HFFc6 (cell line): ENCODE measurements at places on chromosomes 11 and 22. TPM values are rescaled to one million over a fixed set of nuclear protein-coding genes. Genes with fewer than 3 reads are reported as not detected.

DNA sequence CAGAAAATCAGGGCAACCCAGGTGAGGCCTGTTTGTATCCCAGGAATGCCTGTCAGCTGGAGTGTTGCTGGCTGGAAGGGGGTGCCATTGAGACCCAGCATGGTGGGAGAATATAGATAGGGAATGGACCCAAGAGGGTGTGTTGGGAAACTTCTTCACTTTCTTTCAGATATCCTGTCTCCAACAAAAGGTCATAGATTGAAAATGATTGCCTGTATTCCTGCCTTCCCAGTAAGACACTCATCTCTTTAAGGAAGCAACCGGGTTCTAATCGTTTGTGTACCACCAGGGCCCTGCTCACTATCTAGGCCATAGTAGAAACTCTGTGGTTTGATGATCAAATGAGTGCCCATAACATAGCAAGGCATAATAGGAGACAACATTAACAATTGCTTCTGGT is at the start of gene OR51I1:
Gene OR51I1 (minus strand): TSS at position 101 of the 400 bp plus-strand sequence. CDS start 0 bp downstream, at position 101.
- DNase-seq, result no peak

- no peak for DNase-seq
These were observed 1097.4 kb upstream of the CCDC90B start for GRCh38 chr11:84383576-84383975.

The NRXN2 gene
- total RNA-seq, result 0.37 TPM in 1 of 3 replicates, not detected in the others

DNA sequence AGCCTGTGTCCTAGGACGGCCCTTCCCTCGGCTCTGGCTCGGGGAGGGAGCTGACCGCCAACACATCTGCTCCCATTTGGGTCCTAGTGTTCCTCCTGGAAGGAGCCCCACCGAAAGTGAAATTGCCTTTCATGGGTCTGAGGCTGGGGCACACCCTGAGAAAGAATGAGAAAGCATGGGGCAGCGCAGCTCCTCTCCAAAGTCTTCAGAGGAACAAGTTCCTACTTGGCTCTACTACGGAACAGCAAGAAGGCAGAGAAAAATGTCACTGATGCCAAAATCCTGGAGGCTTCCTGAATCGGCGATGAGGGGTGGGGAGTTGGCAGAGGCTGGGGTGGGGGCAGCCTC is 41.5 kb upstream of the MYEOV start:
- DNase-seq, result no peak

The MFRP gene
- total RNA-seq, result not detected in 3 replicates

The B4GALNT4 gene
- 6.4 to 11.1 TPM (median 9.9 TPM) in 3 replicates for total RNA-seq

The TREH gene
- total RNA-seq, result 0.07 to 0.10 TPM (median 0.09 TPM) in 3 replicates

GRCh38 chr11:6574816-6575715 is 28.4 kb downstream of the RRP8 start:
- no peak for DNase-seq

- no peak for DNase-seq
These were observed 6.8 kb upstream of the CACNA1I start for GRCh38 chr22:39563571-39564428.

DNA sequence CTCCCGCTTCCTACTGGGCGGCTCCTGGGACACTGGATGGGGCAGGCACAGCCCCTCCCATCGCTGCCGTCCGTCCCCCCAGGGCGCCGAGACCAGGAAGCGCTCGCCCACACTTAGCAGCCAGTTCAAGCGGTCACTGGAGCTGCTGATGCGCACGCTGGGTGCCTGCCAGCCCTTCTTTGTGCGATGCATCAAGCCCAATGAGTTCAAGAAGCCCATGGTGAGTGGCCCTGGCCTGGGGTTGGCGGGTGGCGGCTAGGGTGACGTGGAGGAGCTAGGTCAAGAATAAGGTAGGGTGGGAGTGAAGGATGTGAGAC is 44.6 kb downstream of the MYO7A start:
- no peak for DNase-seq

DNA sequence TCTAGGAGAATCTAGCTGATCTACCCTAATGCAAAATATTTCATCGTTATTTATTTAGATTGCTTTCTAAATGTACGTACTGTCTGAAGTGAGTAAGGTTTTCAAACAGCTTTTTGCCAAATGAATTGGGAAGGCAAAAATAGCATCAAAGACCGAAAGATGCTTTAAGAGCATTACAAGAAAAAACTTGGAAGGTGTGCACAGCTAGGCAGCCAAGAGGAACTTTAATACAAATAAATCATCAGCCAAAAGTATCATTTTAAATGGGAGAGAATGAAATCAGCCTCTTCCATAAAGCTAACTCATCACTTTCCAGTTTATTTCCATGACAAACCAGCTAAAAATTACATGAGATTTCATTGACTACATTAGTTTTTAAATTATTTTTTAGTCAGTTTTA is 30.2 kb upstream of the CFAP300 start:
- no peak for DNase-seq
